ENCODE measurements at places on chromosomes 3 and 15.

GRCh38 chr3:161770484-161771386, 274.1 kb downstream of the OTOL1 start:
- DNase-seq, result no peak

DNA sequence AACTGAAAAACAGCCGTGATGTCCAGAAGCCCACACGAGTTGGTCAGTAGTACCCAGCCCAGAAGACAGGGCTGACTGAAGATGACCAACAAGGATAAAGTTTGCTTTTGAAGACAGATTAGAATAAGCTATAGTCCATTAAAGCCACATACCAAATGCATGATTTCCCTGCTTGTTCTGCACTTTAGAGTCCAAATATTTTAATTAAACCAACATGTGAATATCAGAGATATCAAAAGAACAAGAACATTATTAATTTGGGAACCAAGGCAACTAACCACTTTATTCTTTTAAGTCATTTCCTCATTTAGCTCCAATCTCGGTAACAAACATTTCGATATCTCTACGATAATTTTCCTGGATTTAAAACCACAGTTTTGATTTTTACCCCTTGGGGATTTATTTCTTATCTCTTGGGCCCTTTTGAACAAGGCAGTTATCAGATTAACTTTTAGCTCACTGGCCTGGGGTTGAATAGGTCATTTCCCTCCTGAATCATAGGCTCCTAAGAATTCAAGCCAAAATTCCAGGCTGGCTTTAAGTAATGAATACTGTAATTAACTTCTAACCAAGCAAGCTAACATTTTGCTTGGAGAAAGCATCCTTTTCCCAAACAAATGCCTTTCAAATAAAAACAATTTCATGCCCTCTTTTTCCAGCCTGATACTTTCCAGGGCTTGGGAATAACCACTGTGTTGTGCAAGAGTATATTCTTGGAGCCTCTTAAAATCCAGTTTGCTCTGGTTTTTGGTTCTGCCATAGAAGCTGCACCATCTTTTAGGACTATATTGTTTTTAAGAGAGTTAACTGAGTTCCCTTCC, 102.9 kb upstream of the NR2E3 start:
- DNase-seq, result no peak

- DNase-seq, result peak; percentile 15
These were observed 71.5 kb upstream of the EIF1B start for GRCh38 chr3:40237889-40238571.

- DNase-seq, result peak; percentile 54
These were observed at the start of gene SPRED1 for GRCh38 chr15:38252481-38253350. SPRED1 (plus strand) TSS chr15:38252836; CDS start chr15:38253186, 350 bp downstream.

GRCh38 chr3:44913868-44914468, 39.6 kb downstream of the TGM4 start:
- peak; percentile 51 for DNase-seq

GRCh38 chr15:77852241-77853007, 219.7 kb upstream of the LINGO1 start:
- no peak for DNase-seq

- DNase-seq, result no peak
These were observed 19.6 kb upstream of the C3orf80 start for GRCh38 chr3:160205606-160206005.

- DNase-seq, result no peak
These were observed 59.3 kb downstream of the INO80 start for GRCh38 chr15:41056810-41057209.

- no peak for DNase-seq
These were observed 36.4 kb downstream of the DNAH1 start for GRCh38 chr3:52352566-52352965.

DNA sequence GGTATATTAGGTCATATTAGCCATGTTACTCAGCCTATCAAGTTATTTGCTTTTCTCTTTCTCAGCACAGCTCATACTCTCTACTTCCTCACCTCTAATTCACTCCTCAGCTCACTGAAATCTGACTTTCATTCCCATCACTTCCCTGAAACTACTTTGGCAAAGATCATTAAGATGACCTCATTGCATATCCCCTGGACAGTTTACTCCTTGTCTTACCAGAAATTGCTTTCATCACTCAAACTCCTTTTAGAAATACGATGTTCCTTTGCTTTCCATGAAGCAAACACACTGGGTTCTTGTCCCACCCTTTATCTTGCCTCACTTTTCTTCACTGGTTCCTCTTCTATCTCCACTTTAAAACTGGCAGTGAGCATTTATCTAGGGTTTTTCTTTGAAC, 354.4 kb downstream of the TUSC7 start:
- DNase-seq, result no peak

DNA sequence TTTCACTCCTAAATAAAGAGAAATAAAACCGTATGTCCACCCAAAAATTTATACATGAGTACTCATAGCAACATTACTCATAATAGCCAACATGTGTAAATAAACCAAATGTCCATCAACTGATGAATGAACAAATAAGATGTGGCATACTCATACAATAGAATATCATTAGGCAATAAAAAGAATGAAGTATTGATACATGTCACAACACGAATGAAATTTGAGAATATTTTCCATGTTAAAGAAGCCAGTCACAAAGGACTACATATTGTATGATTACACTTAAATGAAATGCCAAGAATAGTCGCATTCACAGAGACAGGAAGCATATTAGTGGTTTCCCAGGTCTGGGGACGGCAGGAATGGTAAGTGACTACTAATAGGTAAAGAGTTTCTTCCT, 869.2 kb downstream of the IGSF11 start:
- DNase-seq, result no peak

DNA sequence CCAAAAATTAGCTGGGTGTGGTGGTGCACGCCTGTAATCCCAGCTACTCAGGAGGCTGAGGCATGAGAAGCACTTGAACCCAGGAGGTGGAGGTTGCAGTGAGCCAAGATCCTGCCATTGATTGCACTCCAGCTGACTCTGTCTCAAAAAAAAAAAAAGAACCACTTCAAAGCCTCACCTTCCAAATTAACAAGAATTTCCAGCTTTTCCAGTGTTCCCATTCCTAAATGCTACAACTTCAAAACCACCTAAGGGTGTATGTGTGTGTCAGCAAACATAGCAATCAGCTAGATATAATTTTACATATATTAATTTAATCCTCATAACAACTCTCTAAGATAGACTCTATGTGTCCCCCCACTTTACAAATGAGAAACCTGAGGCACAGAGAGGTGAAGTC, 512.5 kb upstream of the PROK2 start:
- DNase-seq, result no peak

- DNase-seq, result no peak
These were observed 236.2 kb downstream of the TLE3 start for GRCh38 chr15:69861331-69862171.

- no peak for DNase-seq
These were observed 16.6 kb upstream of the IREB2 start for GRCh38 chr15:78421238-78421965.

DNA sequence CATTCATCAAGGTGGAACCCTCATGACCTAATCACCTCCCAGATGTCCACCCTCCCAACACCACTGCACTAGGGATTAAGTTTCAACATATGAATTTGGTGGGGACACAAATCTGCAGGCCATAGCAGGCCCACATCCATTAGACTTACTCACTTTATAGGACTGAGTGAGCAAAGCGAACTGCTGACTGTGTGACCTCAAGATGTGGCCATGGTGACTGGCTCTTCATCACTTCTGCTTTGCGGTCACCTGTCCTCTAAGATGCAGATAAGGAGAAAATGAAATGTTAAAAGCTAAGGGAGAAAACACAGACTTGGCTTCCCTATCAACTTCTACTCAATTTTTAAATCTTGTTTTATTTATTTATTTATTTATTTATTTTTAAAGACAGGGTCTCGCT, 14.5 kb upstream of the DCP1A start:
- no peak for DNase-seq

DNA sequence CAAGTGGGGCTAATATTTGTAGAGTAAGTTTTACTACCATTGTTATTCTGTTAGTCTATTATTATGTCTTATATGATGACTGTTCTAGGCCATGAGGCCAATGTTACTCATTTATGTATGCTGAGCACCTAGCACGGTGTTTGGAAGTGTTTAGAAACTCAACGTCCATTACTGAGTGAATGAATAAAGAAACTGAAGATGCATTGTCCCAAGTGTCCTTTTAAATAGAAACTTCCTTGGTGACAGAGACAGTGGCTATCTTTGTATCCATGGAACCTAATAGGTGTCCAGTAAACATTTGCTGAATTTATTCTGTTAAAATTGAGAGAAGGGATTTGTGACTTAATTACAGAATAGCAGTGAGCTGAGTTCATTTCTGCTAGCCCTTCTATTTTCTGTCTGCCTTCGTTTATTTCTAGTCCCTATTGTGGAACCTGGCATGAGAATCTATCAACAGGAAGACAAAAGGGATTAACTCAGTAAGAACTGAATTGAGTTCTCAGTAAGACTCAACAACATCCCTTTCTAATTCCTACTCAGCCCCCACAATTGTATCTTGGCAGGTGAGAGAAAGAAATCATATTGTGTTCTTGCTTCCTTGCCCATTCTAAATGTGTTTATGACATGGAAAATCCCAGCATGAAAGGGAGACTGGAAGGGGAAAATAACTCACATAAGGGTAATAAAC, 246.6 kb upstream of the LRRC3B start:
- peak; percentile 35 for DNase-seq

GRCh38 chr3:12483872-12484197, 445 bp upstream of the TSEN2 start:
- DNase-seq, result no peak

- no peak for DNase-seq
These were observed 85.7 kb downstream of the FNDC3B start for GRCh38 chr3:172125053-172125452.

DNA sequence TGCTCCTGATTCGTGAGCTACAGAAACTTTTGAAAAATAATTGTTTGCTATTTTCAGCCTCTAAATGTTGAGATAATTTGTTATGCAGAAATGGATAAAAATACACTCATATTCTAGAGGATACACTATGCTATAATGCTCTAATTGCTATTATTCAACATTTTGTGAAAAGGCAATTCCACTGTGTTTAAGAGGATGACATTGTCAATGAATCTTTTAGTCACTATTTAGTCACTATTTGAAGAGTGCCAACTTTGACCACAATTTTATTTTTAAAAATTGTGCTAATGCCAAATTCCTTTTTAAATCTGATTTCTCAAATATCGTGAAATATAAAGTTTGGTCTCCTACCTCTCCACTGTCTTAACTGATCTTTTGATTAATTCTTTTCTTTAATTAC, 604.9 kb upstream of the KCNMB2 start:
- no peak for DNase-seq

- peak; percentile 89 for DNase-seq
These were observed 63.8 kb downstream of the ATP1B3 start for GRCh38 chr3:141940194-141940776.

DNA sequence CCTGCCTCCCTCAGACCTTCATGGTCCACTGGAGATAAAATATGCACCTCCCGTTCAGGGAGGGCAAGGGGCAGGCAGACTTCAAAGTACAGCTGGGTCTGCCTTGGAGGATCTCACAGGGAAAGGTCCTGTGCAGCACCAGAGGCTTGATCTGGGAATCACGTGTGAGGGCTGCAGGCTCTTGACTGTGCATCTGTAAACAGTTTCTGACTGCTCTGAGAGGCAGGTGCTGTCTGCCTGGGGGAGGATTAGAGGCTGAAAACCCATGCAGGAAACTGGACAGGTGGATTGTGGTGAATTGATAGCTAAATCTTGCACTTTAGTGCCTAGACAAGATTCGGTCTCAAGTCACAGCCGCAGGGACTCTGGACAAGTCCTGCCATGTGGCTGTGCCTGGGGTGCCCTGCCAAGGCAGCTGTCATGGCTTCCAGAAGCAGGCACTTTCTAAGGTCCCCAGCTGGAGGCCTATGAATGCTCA, 239.3 kb downstream of the EPHB1 start:
- no peak for DNase-seq

- no peak for DNase-seq
These were observed 6.8 kb downstream of the MFSD1 start for GRCh38 chr3:158808697-158809096.

GRCh38 chr3:152382312-152383135, 113.8 kb downstream of the MBNL1 start:
- DNase-seq, result no peak

DNA sequence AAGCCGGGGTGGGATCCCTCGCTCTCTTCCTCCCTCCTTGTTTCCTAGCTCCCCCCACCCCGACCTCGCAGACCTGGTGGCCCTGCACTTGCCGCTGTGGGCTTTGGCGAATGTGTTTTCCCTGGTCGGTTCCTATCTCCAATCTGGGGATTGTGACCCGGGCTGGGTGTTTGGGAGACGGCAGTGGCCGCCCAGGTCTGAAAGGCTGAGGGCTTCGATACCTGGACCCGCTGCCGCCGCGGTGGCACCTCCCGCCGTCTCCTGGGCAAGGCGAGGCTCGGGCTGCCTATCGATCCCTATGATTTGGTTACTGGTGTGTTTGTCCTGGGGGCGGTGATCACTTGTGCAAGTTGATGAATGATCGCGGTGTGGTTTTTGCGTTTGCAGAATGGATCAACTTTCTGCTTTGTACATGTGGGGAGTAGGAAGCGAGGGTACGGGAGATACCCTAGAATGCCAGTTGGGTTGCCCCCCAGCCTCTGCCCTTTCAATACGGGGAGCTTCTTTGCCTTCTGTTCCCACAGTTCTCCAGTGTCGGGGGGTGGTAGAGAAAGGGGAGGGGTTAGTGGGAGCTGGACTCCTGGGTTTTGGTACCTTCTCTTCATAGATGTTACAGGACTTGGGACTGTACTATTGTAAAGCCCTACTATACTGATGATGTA, 3.0 kb downstream of the BBX start:
- peak; percentile 6 for DNase-seq
